ENCODE measurements at places on chromosomes 7 and 10.

- DNase-seq = no peak
Measured at GRCh38 chr7:152522571-152523067, 86.8 kb upstream of the KMT2C start.

- DNase-seq = no peak
Measured at GRCh38 chr10:127193125-127193524, 3.3 kb downstream of the INSYN2A start.

DNA sequence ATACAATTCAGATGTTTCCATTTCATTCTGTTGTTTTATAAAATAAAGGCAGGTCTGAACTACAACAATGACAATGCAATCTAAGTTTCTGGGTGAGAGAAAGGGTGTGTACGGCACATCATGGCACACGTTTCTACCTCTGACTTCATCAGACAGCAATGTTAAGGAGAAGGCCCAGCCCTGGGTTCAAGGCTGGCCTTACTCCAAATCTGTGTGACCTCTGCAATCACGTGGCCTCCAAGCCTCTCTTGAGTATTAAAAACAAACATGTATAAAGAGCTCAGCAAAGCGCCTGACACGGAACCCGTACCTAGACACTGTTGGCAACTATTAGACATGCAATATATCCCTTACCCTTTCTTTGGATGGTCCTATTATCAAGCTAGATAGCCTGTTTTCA, 114.1 kb downstream of the LARP4B start:
- no peak for DNase-seq

DNA sequence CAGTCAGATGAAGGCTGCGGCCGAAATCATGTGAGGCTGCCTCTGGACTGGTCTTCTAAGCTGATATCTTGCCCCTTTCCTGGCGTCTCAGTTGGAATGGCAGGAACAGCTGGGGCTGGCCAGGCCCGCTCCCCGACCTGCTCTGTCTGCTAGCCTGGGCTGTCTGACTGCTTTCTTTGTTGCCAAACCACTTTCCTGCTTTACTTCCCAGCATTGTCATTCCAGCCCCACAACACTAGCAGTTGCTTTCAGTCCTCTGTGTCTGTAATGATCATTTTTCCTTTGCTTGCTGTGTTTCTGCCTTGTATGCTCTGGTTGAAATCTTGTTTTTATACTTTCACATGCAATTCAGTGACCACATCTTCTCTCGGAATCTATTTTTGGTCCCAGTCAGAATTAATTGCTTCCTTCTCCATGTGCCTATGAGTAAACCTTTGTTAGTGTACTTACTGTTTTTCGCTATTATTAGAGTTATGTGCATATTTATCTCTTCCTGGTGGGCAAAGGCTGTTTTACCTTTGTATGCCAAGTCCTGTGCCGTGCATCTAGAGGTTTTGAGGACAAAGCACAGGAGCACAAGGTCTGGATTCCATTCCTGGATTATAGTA, 21.6 kb downstream of the PRPF18 start:
- DNase-seq = no peak

GRCh38 chr7:43625453-43625852, 42.5 kb downstream of the STK17A start:
- no peak for DNase-seq

GRCh38 chr7:115023219-115023618, 101.3 kb downstream of the MDFIC start:
- DNase-seq = no peak

DNA sequence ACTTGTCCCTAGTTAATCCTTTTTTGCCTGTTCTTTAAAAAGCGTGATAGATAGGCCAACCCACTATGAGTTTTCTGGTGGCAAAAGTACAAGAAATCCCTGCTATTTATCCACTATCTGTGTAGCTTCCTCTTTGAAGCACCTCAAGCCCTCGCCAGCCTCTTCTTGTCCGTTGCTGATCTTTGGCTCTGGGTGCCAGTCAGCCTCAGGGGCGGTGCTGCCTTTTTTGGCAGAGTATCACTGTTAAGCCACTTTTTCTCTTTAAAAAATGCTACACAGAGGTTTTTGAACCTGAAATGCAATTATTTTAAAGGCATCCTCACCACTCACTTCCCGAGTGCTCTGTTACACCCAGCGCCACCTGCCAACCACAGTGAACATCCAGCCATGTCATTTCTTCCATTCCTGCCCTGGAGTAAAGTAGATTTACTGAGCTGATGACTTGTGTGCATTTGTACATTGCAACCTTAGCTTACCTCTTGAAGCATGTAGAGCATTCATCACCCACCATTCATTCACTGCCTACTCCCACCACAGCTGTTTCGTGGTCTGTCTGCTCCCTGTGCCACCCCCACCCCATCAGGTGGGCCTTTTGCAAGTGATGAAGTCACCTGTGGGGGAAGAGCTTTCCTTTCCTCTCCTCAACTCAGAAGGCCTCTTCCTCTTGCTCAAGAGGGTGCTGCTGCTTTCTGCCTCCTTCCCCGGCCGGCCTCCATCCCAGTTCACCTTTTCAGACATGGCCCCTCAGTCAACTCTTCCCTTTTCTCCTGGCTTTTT, 414.2 kb upstream of the GALNT17 start:
- no peak for DNase-seq

DNA sequence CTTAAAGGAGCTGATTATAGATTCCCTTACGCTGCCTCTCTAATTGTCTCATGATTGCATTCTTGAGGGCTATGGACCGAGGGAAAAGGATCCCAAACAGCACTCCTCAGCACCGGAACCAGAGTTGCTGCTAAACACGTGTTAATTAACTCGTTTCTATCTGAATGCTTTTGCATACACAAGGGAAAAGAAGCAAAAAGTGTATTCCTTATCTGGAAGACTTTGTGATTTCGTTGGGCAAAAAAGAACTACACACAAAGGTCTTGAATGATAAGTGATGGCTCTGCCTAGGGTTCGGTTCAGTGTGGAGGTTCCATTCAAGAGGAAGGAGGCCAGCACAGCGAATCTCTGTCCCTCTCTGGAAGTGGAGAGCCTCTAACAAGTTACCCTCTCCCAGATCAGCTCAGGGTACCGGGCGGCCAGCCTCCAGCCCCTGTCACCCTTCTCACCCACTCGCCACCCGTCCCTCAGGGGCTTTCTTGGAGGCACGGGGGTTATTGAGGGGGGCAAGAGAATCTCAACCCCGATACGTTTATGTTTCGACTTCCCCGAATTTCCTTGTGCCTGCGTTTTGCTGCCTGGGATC, 515 bp upstream of the SLC4A2 start:
- no peak for DNase-seq

All from stimulated activated CD4-positive, alpha-beta T cell treated with anti-CD3 and anti-CD28 coated beads, Interleukin-4, amount 100 ng/mL, for 48 hours (primary cell).